Activated T-helper 1 cell treated with Interleukin-2 at 50 U/mL for 16 hours (primary cell): ENCODE measurements at places on chromosomes 12 and 14.

DNA sequence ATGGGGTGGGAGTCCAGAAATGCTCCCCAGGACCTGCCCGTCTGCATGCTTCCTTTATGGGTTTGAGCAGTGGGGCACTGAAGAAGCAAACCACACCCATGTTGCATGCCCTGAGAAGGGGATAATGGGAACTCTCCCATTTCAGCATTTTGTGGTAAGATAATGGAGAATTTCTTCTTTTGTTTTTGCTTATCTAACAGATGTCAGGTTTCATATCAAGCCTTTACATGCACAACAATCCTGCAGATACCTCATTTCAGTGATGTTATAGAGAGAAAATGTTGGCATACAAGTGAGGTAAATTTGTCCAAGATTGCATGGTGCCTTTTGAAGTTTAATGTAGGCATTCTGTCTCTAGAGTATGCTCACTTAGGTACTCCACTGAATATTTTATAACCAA, 177.0 kb downstream of the ALX1 start:
- no peak for DNase-seq

DNA sequence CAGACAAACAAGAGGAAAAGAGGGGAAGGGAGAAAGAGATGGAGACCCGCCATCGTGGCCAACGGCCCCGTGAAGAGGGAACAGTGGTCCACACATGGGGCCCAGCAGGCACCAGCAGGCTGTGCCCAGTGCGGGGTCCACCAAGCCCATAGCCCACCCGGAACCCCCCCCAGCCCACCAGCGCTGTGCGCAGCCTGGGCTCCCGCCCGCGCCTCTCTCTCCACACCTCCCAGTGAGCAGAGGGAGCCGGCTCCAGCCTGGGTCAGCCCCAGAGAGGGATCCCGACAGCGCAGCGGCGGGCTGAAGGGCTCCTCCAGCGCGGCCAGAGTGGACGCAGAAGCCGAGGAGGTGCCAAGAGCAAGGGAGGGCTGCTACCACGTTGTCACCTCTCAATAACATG, 105.0 kb upstream of the TMTC1 start:
- no peak for DNase-seq

DNA sequence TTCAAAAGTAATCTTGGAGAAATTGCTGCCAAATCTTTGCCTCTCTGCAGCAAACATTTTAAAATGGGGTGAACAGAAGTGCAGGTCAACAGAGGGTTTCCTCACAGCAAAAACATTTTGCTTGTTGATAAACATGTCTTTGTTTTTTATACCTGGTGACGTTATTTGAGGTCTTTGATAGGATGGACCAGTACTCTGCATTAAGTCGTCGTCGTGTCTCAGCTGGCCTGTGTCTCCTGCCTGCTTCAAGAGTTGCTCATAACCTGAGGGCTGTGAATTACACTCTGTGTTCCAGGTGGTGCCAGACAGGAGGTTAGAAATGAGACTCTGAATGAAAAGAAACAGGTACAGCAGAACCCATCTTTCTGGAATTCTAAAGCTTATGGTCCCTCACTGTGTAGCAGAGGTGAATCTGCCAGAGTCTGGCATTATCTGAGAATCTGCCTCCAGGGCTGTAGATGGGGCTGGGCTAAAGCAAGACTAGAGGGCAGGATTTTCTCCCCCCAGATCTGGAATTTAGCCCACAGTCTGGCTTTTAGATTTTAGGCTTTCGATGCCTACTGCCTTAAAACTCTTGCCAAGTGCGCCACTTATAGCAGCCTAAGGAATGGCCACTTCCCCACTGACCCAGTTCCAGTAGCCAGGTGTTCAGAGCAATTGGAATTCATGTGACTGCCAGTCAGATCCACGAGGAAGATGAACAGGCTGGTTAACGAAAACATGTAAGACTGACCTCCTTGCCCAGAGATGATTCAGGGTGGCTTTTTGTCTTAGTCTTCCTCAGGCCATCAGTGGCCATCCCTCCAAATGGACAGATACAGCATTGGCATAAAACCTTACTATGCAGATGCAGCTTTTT, 161.2 kb downstream of the PRKCH start:
- DNase-seq = no peak

GRCh38 chr12:76444408-76444984, 96.3 kb upstream of the BBS10 start:
- DNase-seq = no peak

- no peak for DNase-seq
Measured at GRCh38 chr12:49720214-49720613, 13.0 kb upstream of the FMNL3 start.

DNA sequence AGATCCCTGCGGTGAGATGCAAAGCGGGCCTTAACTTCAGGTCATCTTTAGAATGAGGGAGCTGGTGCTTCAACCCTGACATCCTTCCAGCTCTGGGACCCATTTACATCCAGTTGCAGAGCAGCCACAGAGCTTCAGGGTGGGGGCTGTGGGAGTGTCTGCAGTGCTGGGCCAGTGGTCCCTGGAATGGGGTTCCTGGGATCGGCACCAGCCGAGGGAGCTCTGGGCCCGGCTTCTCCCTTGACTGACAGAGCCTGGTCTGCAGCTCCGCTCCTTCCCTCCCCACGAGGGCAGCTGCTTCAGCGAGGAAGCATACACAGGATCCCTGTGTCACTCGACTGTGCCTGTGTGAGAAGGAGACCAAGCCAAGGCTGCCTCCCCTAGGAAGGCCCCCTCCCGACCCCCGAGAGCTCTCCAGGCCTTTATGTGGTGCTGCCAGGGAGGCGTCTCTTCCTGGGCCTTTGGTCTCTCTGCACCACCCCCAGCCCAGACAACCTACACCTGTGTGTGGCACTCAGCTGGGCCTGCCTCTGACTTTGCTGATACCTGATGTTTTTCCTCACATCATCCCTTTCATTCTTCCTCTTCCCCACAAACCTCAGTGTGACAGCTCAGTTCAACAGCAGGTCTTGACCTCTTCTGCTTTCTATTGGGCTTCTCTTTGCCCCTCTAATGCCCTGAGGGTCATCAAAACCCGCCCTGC, 48.1 kb upstream of the RIN3 start:
- no peak for DNase-seq

DNA sequence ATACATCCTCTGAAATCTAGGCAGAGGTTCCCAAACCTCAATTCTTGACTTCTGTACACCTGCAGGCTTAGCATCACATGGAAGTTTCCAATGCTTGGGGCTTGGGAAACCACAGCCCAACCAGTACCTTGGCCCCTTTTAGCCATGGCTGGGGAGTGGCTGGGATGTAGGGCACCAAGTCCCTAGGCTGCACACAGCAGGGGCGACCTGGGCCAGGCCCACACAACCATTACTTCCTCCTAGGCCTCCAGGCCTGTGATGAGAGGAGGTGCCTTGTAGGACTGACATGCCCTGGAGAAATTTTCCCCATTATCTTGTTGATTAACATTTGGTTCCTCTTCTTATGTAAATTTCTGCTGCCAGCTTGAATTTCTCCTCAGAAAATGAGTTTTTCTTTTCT, 1387.4 kb downstream of the FSCB start:
- DNase-seq = no peak

DNA sequence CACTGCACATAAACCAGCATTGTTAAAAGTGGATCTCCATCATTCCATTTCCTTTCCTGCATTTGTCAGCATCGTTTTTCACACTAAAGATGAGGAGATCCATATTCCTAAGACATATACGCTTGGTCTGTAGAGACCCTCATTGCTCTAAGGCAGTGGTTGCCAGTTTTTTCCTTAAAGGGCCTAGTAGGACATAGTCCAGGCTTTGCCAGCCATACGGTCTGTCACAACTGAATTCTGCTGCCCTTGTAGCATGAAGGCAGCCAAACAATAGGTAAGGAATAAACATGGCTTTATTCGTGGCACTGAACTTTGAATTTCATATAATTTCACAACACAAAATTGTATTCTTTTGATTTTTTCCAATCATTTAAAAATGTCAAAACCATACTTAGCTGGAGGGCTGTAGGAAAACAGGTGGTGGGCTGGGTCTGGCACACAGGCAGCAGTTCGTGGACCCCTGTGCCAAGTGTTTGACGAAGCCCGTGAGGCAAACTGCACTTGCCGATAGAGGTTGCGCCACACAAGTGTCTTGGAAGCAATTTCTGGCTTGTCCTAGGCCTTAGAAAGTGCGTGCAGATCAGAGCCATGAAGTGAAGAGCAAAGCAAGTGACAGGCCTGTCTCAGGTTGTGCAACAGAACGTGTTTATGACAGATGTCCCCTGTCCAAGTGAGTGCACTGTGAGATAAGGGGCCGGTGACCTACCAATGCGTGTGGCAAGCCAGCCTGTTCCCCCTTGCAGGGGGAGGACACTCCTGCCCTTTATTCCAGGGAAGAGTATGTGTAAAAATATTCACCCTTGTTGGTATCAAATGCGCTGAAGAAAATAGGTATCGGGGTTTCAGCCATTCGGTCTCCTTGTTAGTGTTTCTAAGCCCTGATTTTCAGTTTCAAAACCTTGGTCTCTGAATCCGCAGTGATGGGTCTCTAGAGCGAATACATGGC, 916 bp upstream of the CHPT1 start:
- DNase-seq = no peak

- DNase-seq = no peak
Measured at GRCh38 chr12:30796891-30797371, 42.2 kb upstream of the CAPRIN2 start.

DNA sequence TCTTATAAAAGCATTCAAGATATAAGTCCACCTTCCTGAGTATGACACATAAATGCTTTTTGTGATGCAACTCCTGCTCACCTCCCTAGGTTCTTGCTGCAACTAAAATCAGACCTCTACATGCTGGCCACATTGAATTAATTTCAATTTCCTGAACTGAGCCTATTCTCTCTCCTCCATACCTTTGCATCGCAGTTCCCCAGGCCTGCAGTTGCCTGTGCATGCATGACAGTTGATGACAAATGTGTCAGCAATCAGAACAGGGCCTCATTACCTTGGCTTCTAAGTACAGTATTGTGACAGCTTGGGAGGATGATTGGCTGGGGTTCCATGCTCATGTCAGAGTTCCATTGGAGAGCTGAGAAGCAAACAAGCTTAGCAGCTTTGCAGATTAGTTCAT, 3.9 kb upstream of the TM7SF3 start:
- DNase-seq = no peak

- DNase-seq = no peak
Measured at GRCh38 chr14:90545966-90546751, 149.3 kb downstream of the CALM1 start.

DNA sequence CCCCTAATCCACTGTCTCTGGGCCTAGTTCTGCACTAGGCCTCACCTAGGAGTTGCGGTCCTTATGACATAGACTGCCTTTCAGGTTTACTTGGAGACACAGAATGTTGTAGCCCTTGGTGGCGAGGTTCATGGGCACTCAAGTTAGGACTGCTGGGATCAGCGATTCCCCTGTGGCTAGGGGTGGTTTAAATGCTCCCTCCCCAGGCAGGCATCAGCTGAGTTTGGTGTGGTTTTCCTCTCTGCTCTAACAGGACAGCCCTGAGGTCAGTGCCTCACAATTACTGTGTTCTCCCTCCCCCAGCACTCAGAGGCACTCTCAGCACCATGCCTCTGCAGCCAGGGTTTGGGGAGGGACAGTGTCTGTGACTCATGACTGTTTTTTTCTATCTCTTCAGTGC, 22.2 kb upstream of the RDH16 start:
- no peak for DNase-seq

DNA sequence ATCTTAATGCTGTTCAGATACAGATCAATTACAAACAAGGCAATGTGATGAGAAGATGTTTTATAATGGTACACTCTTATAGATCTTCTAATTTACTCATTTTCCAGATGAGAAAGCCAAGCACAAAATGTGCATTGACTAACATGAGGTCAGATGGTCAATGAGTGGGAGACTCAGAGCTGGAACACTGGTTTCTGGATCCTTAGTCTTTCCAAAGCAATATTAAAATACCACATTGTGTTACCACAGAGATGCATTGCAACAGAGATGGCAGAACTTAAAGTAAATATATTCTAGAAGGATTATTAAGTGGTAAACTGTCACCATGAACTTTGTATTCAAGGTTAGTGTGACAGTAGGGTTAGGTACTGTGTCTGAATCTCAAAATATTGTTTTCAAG, 113.6 kb downstream of the SLC15A5 start:
- DNase-seq = no peak

GRCh38 chr12:108724054-108724889, 7.0 kb downstream of the CORO1C start:
- DNase-seq = no peak

GRCh38 chr12:109193896-109194295, 77.5 kb downstream of the ACACB start:
- no peak for DNase-seq

- DNase-seq = no peak
Measured at GRCh38 chr12:91140026-91140931, 29.0 kb upstream of the LUM start.

GRCh38 chr14:67544590-67544989, 11.5 kb downstream of the PLEKHH1 start:
- no peak for DNase-seq

DNA sequence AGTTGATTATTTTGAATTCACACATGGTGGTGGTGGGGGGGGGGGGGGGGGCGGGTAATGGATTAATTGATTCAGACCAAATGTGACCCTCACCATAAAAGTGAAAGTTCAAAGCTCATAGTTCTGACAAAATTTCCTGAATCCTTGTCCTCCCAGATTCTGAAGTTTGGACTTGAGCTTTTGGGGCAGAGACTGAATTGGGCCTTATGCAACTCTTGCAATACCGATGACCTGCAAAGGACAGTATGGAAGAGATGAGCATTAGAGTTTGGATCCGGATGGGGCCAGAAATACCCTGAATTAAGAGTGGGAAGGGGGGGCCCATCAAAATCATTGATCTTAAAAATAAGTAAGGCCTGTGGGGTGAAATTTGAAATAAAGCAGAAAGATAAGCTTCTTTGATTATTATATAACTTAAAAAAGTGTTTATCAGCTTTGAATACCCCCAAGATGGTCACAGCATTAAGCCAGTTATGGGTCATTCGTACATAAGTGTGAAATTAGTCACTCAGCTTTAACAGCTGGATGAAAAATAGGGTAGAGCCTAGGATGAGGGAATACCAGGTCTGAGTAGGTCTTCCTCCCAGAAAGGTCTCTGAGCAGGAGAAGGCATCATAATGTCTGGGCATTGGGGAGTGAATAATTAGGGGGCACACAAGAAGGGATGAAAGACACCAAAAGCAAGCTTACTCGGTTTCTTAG, 2.1 kb upstream of the PYGL start:
- no peak for DNase-seq

DNA sequence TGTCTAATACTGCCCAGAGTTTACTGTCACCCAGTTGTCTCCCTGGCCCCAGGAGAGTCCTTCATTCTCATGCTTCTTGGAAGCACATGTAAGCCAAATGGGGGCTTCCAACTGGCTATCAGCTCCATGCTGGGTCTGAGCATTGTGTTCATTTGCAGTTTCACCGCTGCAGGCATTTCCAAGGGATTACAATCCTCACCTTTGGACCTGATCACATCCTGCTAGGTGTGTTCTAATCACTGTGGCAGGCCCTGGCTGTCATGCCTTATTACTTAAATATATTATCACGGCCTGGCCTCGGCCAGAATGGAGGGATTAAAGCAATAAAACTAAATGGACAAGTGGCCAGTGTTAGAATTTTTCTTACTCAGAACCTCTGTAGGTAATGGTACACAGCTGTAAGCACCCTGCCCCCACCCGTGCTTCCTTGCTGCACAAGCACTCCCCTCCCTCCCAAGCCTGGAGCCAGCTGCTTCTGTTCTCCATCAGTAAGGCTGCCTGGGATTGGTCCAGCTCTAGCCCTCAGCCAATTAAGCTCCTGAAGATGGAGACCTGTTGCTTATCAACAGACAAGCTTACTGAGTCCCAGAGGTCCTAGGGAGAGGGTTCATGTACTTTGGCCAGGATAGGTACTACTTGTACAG, 175.9 kb upstream of the RBM19 start:
- DNase-seq = no peak

GRCh38 chr14:32692441-32692840, 246.2 kb upstream of the NPAS3 start:
- no peak for DNase-seq
